Karpas-422 (cell line): ENCODE measurements at places on chromosomes 4 and X. TPM values are rescaled to one million over a fixed set of nuclear protein-coding genes. Genes with fewer than 3 reads are reported as not detected.

Gene MAGED4B
- total RNA-seq, result not detected in 2 replicates

Gene FGF16
- total RNA-seq, result not detected in 2 replicates

DNA sequence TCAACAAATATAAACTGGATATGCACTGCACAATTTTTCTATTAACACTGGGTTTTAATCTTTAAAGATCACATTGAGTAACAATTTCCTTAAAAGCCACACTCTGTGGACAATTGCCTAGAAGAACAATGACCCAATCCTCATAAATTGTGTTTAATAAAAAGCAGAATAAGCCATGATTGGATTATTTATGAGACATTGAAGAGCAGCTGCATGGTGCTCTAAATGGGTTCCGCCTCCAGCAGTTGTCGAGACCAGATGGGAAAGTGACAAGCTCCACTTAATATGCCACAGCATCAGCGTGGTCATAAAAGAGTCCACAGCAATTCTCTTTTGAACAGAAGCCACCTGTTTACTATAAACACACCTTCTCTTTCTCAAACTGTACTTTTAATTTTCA, 635.2 kb upstream of the FRG1 start:
- H3K36me3 ChIP-seq, result no peaks in the 10 kb centered on the region
- no peak for DNase-seq
- H3K4me1 ChIP-seq, result no peaks in the 10 kb centered on the region
- no peaks in the 10 kb centered on the region for H3K27me3 ChIP-seq

- no peaks in the 10 kb centered on the region for H3K4me1 ChIP-seq
- H3K27me3 ChIP-seq, result no peaks in the 10 kb centered on the region
- no peak overlapping the region for H3K4me3 ChIP-seq
- H3K36me3 ChIP-seq, result no peaks in the 10 kb centered on the region
Measured at GRCh38 chrX:10821293-10821692, 200.9 kb upstream of the MID1 start.

DNA sequence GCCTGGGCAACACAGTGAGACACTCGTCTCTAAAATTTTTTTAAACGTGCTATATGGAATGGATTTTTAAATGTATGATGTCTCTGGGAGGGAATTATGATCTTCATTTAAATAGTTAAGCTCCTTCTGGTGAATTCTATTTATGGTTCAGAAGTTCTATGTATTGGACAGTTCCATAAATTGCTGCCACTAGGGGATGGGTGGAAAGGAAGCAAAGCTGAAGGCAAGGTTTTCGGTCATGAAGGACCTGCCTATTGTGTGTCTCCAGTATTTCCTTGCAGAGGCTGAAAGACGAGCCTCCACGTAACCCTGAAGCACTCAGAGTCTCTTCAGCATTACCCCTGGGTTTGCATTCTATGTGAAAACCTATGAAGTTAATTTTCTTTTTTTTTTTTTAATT, 451.5 kb upstream of the FAT1 start:
- no peak overlapping the region for H3K27ac ChIP-seq
- H3K36me3 ChIP-seq, result no peaks in the 10 kb centered on the region
- no peak overlapping the region for H3K4me3 ChIP-seq

Gene RNF175
- total RNA-seq, result 0.14 and 0.34 TPM in 2 replicates

DNA sequence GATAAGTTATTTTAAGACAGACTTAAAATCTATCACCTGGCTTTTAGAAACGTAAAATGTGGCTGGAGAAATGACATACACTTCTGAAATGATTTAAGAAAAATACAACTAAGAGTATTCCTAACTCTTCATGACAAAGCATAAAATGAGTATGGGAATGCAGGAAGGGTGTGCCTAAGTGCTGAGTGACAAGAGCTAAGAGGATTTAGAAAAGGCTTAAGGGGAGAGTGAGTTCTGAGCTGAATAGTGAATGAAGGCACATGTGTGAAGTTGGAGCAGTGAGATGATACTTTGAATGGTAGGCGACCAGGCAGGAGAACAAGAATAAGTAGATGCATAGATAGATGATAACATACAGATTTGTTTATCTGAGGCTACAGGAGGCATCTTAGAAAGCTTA, 458.3 kb upstream of the TENM3 start:
- no peaks in the 10 kb centered on the region for H3K36me3 ChIP-seq
- no peaks in the 10 kb centered on the region for H3K27me3 ChIP-seq

Gene LRIT3
- total RNA-seq, result 0.19 TPM in 1 of 2 replicates, not detected in the other

DNA sequence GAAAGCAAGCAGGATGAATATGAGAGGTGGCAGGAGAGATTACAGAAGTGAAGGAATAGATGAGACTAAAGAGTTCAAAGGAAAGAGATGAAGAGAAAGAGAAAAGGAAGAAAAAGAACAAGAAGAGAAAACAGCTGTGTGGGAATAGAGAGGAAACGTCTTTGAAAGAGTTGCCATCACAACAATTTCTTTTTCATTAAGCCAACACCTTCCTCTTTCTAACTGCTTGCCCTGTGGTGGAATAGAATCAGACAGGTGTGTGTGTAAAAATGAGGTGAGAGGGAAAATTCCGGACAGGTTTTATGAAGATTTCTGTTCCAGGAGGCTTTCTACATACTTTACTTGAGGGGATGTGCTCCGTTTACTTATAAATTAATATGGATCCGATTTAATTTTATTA, 28.8 kb downstream of the DTHD1 start:
- no peaks in the 10 kb centered on the region for H3K27me3 ChIP-seq
- no peaks in the 10 kb centered on the region for H3K36me3 ChIP-seq
- H3K4me3 ChIP-seq, result no peak overlapping the region
- no peak overlapping the region for H3K27ac ChIP-seq
- H3K4me1 ChIP-seq, result no peaks in the 10 kb centered on the region
- DNase-seq, result no peak

DNA sequence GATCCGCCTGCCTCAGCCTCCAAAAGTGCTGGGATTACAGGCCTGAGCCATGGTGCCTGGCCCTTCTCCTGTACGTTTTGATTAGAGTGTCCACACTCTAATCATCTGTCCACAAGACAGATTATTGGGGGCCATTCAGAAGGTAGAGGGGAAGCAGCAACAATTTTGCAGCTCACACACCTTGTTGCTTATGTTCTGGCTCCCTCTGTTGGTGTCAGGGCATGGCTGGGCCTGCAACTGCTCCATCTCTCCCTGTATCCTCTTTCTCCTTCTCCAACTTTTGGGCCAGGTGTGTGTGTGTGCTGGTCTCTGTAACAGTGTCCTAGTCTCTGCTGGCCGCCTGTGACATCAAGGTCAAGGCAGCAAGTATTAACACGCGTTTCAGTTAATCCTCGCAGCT, 125.5 kb upstream of the MBNL3 start:
- no peaks in the 10 kb centered on the region for H3K27me3 ChIP-seq
- peak; percentile 46 for DNase-seq
- H3K4me1 ChIP-seq, result no peaks in the 10 kb centered on the region
- H3K27ac ChIP-seq, result no peak overlapping the region

DNA sequence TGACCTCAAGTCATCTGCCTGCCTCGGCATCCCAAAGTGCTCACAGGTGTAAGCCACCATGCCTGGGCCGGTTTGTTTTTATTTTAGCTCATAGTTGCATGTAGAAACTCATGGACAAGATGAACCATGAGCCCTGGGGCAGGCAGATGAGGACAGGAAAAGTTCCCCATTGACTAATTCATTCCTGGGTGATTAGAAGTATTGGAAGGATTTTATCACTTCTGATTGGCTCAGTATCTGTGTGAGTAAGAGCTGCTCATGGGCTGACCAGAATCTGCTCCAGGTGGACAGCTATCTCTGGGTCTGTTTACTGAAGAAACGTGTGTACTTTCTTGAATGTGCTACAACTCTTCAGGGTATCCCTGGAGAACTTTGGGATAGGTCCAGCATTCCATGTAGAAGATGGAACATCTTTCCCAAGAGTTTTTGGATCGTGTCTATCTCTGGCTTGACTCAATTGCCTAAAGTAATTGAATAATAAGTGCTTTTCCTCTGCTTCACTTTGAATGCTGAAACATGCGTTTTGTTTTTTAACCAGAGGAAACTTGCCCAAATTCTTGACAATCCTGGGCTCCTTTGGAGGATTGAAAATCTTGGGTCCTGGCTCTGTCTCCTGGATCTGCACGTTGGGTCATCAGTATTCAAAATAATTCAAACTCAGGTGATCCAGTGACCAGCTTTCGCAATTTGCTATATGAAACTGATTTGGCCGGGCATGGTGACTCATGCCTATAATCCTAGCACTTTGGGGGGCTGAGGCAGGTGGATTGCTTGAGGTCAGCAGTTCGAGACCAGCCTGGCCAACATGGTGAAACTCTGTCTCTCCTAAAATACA, 88.6 kb upstream of the DHRSX start:
- H3K4me1 ChIP-seq, result no peaks in the 10 kb centered on the region
- no peak overlapping the region for H3K27ac ChIP-seq
- H3K36me3 ChIP-seq, result no peaks in the 10 kb centered on the region
- no peaks in the 10 kb centered on the region for H3K27me3 ChIP-seq
- DNase-seq, result no peak
- no peak overlapping the region for H3K4me3 ChIP-seq

GRCh38 chrX:119292445-119292844, 56.4 kb downstream of the PGRMC1 start:
- no peak overlapping the region for H3K27ac ChIP-seq
- no peak overlapping the region for H3K4me3 ChIP-seq
- H3K4me1 ChIP-seq, result no peaks in the 10 kb centered on the region
- H3K27me3 ChIP-seq, result no peaks in the 10 kb centered on the region

- H3K36me3 ChIP-seq, result no peaks in the 10 kb centered on the region
- peak overlapping the region; percentile 96 for H3K27ac ChIP-seq
- H3K4me1 ChIP-seq, result peaks cover 93% of the 10 kb centered on the region
- peak; percentile 52 for DNase-seq
Measured at GRCh38 chr4:98519268-98519977, 139.0 kb downstream of the TSPAN5 start.

Gene DCAF8L2
- total RNA-seq, result not detected in 2 replicates

Gene DUX4
- not detected in 2 replicates for total RNA-seq

DNA sequence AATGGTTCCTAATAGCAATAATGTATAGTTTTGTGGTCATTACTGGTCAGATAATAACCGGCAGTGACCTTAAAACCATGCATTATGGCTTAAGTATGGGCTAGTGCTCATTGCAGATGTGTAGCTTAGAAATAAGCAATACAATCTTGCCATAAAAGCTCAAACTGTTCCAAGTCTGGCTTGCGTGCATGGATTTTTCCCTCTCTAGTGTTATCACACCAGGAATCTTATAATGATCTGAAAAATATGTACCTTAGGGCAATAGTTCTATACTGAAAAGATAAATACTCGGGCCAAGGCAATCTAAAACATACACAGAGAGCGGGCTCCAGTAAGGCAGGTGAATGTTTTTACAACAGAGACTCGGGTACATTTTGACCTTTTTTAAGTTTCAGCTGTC, 157.8 kb downstream of the DHX15 start:
- H3K36me3 ChIP-seq, result no peaks in the 10 kb centered on the region
- no peaks in the 10 kb centered on the region for H3K27me3 ChIP-seq
- H3K27ac ChIP-seq, result no peak overlapping the region
- no peak overlapping the region for H3K4me3 ChIP-seq

- H3K4me3 ChIP-seq, result no peak overlapping the region
- H3K36me3 ChIP-seq, result no peaks in the 10 kb centered on the region
- DNase-seq, result peak; percentile 88
- no peaks in the 10 kb centered on the region for H3K27me3 ChIP-seq
- no peaks in the 10 kb centered on the region for H3K4me1 ChIP-seq
- no peak overlapping the region for H3K27ac ChIP-seq
Measured at GRCh38 chrX:129360175-129360574, 163.1 kb downstream of the SMARCA1 start.

GRCh38 chr4:77893451-77893850, 30.8 kb downstream of the MRPL1 start:
- H3K27me3 ChIP-seq, result no peaks in the 10 kb centered on the region
- DNase-seq, result no peak
- no peak overlapping the region for H3K4me3 ChIP-seq

Gene CLGN
- total RNA-seq, result 0.07 TPM in 1 of 2 replicates, not detected in the other

DNA sequence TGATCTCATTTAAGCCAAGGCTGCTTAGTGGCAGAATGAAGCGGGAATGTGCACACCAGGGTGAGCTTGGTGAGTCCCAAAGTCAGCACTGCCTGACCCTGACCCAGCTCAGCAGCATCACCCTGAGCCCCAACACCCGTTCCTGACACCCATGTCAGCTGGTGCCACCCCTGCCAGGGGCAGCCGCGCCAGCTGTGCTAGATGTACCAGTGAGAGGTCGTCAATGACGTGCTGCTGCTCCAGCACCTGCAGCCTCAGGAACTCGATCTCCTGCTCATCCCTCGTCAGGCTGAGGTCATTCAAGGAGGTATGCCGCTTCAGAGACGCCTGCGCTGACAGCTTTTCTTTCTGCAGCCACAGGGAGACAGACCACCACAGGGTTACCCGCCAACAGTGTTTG, 61.7 kb upstream of the C4orf50 start:
- no peaks in the 10 kb centered on the region for H3K4me1 ChIP-seq
- H3K36me3 ChIP-seq, result no peaks in the 10 kb centered on the region
- DNase-seq, result no peak
- H3K27me3 ChIP-seq, result no peaks in the 10 kb centered on the region
- no peak overlapping the region for H3K4me3 ChIP-seq

Gene FBXL5
- total RNA-seq, result 35.6 and 78.2 TPM in 2 replicates

DNA sequence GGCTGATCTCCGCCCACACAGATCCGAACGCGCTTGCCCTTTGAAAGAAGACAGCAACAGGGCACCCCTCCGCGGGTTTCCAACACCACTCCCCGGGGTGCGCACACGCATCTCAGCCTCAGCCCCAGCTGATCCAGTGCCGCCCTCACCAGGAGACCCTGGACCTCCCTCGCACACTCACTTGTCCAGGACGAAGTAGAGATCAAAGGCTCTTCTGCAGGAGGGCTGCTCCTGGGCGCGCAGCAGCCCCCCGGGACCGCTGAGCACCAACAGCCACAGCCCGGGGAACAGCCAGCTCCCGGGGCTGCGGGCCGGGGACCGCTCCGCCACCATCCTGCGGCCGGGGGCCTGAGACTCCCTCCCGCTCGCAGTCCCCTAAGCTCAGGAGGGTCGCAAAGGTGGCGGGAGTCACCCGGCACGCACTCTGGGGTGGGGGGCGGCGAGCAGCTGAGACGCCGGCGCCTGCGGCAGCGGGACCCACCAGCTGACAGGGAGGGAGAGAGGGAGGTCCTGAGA, 743 bp downstream of the ANTXR2 start:
- no peak for DNase-seq
- H3K27ac ChIP-seq, result no peak overlapping the region
- no peaks in the 10 kb centered on the region for H3K27me3 ChIP-seq
- no peaks in the 10 kb centered on the region for H3K36me3 ChIP-seq

GRCh38 chrX:136211766-136212556, 39.2 kb downstream of the MAP7D3 start:
- no peaks in the 10 kb centered on the region for H3K36me3 ChIP-seq
- no peak overlapping the region for H3K27ac ChIP-seq
- no peak for DNase-seq
- peaks cover 19% of the 10 kb centered on the region for H3K4me1 ChIP-seq
- no peak overlapping the region for H3K4me3 ChIP-seq
- H3K27me3 ChIP-seq, result no peaks in the 10 kb centered on the region

- no peak overlapping the region for H3K4me3 ChIP-seq
- H3K27me3 ChIP-seq, result no peaks in the 10 kb centered on the region
- no peak for DNase-seq
- H3K27ac ChIP-seq, result no peak overlapping the region
- no peaks in the 10 kb centered on the region for H3K4me1 ChIP-seq
- no peaks in the 10 kb centered on the region for H3K36me3 ChIP-seq
Measured at GRCh38 chr4:16686195-16686594, 212.2 kb downstream of the LDB2 start.

Gene CT55
- total RNA-seq, result not detected in 2 replicates

GRCh38 chr4:184669251-184669650, 19.7 kb downstream of the PRIMPOL start:
- no peaks in the 10 kb centered on the region for H3K36me3 ChIP-seq
- no peak overlapping the region for H3K4me3 ChIP-seq
- no peak for DNase-seq
- H3K27me3 ChIP-seq, result no peaks in the 10 kb centered on the region

GRCh38 chr4:140662082-140662869, 93.5 kb upstream of the UCP1 start:
- no peak for DNase-seq
- H3K4me1 ChIP-seq, result no peaks in the 10 kb centered on the region
- no peaks in the 10 kb centered on the region for H3K27me3 ChIP-seq
- no peak overlapping the region for H3K4me3 ChIP-seq
